ENCODE measurements at places on chromosomes 16 and 17.

- no peak for DNase-seq
These were observed 183.2 kb downstream of the SOX9 start for GRCh38 chr17:72303787-72304733.

DNA sequence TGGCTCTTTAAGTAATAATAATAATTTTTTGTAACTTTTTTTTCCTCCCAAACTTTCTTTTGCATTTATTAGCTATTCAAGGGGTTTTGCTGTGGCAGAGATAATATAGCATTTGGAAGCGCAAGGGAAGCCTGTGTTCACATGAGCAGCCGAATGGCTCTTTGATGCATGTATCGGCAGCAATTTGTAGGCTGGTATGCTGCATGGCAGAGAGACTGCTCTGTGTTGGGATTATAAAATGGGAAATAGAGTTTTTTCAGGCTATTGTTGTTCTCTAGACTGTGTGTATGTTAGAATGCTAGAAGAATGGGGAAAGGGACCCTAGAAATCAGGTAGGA is 94.6 kb upstream of the SALL1 start:
- no peak for DNase-seq

- no peak for DNase-seq
These were observed 101.5 kb upstream of the SMIM36 start for GRCh38 chr17:55612691-55613141.

DNA sequence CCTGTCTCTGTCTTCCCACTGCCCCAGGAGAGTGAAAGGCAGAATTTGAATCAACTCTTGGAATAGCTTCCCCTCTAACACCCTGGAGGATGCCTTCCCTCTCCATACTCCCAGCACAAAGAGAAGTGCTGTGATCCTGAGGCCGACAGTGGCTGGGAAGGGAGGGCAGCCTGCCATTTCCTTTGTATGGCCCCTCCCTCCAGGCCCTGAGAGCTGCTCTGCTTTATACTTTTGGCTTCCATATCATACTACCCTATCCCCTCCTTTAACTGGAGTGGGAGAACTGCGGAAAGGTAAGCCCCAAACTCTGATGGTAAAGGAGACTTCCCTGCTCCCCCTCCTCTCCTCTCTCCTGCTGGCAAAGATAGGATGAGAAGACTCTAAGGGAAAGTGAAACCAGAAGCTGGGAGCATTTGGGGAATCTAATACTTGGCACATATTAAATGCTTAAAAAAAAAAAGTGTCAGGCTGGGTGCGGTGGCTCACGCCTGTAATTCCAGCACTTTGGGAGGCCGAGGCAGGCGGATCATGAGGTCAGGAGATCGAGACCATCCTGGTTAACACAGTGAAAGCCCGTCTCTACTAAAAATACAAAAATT is 4.1 kb upstream of the MED24 start:
- DNase-seq = no peak

- DNase-seq = no peak
These were observed 12.4 kb downstream of the SGCA start for GRCh38 chr17:50177983-50178834.

GRCh38 chr17:17944743-17945142 is 27.5 kb downstream of the TOM1L2 start:
- DNase-seq = no peak

DNA sequence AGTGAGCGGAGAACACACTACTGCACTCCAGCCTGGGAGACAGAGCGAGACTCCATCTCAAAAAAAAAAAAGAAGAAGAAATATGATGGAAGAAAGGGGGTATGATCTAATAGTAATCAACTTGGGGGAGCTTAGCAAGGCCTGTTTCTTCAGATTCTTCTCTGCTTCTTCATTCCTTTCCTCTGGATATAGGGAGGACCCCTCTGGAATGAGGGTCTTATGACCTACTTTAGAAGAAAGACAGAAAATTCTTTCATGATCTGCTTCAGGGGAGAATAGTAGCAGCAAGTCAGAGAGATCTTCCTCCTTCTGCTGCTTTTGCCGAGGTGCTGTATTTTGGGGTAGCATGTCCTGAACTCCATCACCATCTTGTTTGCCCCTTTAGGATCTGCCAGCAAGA is 44.9 kb upstream of the ETV4 start:
- DNase-seq = no peak

- no peak for DNase-seq
These were observed 15.7 kb upstream of the CBX8 start for GRCh38 chr17:79812353-79813258.

- DNase-seq = no peak
These were observed 80.7 kb downstream of the PLD6 start for GRCh38 chr17:17125136-17126084.

DNA sequence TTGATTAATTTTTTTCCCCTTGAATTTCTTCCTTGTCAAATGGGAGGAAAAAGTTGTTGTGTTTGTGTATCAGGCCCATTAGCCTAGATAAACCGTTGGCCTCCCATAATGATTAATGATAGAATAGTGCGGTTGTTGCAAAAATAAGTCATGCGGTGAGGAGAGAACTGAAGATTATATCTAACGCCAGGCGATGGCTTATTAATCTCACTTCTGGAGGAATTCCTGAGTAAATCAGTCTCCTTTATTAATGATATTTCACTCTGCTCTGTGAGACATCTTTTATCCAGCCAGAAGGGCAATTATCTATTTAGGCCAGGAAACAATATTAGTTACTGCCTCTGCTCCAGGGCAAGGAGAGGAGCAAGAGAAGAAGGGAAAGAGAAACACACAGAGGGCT is 107.3 kb downstream of the IRX5 start:
- DNase-seq = no peak

- no peak for DNase-seq
These were observed 17.7 kb downstream of the TCF25 start for GRCh38 chr16:89890886-89891657.

- DNase-seq = no peak
These were observed 8.1 kb upstream of the ABCA5 start for GRCh38 chr17:69335058-69335457.

GRCh38 chr17:41082626-41083025 is 1.3 kb upstream of the KRTAP4-7 start:
- DNase-seq = no peak

DNA sequence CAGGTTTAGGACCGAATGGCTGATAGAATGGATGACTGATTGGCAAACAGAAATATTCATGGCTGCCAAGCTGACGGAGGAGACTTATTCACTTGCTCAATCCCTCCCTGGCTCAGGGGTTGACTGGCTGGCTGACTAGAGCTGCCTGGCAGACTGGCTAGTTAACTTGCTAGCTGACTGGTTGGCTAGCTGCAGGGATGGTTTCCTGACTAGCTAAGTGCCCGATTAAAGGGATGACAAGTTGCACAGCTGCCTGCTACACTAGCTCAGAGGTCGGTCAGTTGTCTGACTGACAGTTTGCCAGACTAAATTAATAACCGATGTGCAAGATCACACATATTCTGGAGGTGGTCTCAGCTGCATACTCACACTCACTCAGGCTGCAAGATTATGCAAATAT is 1208.4 kb upstream of the CDH8 start:
- no peak for DNase-seq

- no peak for DNase-seq
These were observed 4.5 kb downstream of the PLLP start for GRCh38 chr16:57279780-57280638.

DNA sequence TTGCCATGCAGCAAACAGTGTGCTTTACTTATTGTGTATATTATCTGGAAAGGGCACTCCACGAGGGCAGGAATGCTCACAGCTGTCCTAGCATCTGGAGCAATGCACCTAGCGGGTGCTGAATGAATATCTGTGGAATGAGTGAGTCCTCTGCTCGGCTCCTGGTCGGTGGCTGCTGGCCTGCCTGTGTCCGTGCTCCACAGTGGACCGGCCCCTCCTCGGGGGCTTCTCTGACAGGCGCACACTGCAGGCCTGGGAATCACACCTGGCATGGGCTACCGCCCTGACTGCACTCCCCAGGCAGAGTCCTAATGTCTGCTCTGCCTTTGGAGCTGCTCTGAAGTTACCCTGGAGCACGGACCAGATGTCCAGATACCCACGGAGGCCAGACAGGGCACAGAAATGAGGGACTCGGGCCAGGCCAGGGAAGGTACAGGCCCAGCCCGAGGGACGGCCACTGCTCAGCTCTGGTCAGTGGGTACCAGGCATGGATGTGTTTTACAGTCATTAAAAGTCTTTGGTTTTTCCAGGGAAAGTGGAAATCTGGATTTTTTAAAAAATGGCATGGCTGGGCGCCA is 21.1 kb upstream of the AKTIP start:
- DNase-seq = no peak

GRCh38 chr17:67007266-67007665 is 37.1 kb upstream of the CACNG1 start:
- DNase-seq = no peak

GRCh38 chr17:13728781-13729180 is 127.1 kb upstream of the HS3ST3A1 start:
- no peak for DNase-seq

- DNase-seq = no peak
These were observed 832 bp upstream of the SRRM2 start for GRCh38 chr16:2751577-2752034.

- no peak for DNase-seq
These were observed 10.6 kb downstream of the KSR1 start for GRCh38 chr17:27466743-27467375.

DNA sequence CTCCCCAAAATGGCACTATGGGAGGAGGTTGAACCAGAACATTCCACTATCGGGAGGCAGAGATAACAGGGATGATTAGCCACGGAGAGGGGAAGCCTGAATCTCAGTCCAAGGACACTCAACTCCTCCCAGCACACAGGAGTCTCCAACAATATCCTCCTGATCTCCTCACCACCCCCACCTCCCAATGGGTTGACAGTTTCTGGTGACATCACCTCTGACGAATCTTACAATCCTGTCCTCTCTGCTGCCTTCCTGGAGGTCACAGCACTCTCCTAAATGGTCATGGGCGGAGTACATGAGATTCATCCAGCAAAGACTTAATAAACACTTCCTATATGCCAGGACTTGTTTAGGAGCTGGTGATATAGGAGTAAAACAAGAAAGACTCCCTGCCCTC is 80.9 kb downstream of the SLC6A2 start:
- no peak for DNase-seq

DNA sequence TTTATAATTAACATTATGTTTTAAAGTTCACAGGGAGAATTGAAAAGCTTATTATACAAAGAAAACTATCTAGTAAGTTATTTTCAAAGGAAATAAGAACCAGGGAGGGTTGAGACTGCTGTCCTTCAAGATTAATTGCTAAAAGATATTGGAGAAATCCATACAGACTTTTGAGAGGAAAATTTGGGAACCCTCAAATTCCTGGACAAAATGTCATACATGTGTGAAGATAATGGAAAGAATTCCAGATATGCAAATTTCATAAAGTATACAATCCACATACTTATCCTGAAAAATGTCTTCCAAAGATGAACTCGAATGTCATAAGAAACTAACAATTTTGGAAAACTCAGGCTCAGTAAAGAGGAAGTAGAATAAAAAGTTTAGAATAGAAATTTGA is 213.8 kb downstream of the HS3ST3A1 start:
- no peak for DNase-seq

GRCh38 chr17:37570527-37571093 is 38.6 kb downstream of the SYNRG start:
- DNase-seq = no peak

DNA sequence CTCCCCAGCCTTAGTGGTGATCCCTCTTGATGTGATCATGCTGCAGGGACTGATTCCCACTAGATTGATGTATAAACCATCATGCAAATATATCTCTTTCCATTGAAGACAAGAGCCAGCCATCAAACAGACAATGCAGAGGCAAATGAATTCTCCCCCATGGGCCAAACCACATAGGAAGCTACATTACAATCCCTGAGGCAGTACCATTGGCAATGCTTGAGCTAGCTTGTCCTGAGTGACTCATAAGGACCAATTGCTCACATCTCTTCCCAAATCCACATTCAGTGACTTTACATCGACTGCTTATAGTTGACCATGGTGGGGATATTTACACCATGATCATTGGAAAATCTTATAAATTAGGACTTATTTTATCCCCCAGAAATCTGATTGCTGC is 242.2 kb downstream of the SHISA9 start:
- DNase-seq = no peak

DNA sequence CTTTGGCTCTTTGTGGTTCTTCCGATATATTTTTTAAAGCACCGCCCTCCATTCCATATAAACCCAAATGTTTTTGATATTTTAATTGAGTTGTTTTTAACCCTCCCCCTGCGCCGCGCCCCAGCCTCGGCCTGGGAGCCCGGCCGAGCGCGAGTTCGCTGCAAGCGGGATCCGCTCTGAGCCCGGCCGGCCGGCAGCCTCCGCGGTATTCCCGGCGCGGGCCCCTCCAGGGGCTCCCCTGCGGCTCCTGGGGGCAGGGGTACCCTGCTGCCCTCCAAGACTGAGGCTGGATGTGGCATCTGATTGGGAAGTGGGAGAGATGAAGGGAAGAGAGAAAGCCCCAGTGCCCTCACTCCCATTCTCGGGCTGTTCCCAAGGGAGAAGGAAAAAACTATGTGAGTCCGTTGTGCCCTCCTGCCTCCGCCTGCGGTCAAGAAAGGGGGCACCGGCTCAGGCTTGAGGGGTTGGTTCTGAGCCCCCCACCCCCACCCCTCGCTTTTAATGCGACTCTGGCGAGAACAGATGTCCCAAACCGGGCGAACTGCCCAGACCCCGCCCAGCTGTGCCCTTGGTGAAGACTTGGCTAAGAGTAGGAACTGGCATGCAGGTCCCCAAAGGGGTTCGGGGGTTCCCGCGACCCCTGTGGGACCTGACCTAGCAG is 8.6 kb downstream of the NEUROD2 start:
- no peak for DNase-seq

GRCh38 chr17:3004150-3004801 is 59.1 kb downstream of the OR1D5 start:
- no peak for DNase-seq

All from SIG-M5 (cell line).